ENCODE measurements at places on chromosomes 3 and 15.

DNA sequence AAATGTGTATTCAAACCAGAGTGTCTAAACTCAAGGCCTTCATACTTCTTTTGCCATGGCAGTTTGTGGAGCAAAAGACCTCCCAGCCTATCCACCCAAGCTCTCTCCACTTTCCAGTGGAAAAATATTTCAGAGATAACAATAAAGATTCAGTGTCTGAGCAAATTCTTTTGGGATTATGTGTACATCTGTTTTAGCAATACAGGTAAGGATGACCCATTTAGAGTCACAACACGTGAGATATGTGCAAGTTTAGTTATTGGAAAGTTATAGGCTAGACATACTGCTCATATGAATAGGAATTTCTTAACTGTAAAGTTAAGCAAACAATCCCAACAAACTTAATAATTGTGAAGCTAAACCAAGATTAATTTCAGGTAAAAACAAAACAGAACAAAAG lies 174.5 kb upstream of the LRIG1 start:
- no peak for DNase-seq

GRCh38 chr3:57911593-57911992 lies 96.6 kb upstream of the FLNB start:
- DNase-seq, result no peak

DNA sequence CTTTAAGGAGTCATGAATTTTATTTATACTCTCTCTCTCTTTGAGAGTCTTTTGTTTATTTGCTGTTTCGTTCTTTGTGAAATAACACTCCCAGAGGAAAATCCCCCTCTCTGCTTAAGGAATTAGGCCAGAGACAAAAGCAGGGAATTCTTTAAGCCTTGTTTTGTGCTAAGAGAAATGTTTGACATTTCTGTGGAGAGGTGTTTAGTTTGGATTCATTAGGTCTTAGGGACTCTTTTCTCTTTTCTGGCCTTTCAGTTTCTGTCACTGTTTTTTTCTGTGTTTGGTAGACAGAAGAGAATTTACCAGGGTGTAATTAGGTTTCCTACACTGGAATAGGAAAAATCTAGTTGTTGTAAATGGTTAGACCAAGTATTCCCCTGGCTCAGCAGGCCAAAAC lies 241.8 kb upstream of the NR2F2 start:
- DNase-seq, result no peak

DNA sequence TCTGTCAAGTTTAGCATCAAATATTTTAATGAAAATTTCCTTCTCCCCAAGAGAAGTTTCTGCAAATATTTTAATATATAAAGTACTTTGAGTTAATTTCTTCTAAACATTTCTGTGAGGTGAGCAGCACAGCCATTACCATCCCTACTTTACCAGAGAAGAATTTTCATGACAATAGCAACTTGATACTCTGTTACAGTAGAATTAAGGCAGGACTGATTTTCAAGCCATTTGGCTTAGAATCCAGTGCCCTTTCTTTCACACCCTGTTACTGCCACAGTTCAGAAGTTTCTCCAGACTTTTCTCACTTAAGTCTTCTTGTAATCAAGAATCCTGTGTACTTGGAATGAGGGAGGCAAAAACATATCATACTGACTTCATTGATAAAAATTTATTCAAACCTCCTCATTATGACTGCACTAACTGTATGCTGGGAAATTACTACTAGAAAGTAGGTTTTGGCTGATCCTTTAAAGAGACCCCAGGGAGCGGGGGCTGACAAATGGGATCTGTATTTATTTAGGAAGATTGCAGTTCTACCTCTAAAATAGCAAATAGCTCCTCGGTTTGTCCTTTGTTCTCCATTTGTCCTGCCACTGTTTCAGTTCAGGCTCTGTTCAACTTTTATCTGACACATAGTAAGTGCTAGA lies 557.0 kb upstream of the SGO1 start:
- DNase-seq, result no peak

GRCh38 chr15:41945221-41945620 lies 27.1 kb downstream of the EHD4 start:
- DNase-seq, result no peak

DNA sequence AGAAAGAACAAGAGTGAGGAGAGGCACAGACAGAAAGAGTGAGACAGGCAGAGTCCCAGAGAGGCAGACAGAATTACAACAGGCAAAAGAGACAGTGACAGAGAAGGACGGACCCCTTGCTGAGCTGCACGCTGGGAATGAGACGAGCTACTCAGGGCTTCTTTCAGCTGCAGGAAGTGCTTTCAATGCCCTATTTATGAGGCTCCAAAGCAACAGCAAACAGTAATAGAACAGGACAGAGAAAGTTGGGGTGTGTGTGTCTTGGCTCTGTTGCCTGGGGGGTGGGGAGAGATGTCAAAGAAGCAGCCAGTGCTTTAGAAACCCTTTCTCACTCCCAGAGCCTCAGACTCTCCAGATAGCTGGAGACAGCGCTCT lies 502 bp upstream of the TIMP4 start:
- peak; percentile 61 for DNase-seq

- no peak for DNase-seq
Measured at GRCh38 chr3:146313746-146314111, 62.8 kb upstream of the PLSCR4 start.

DNA sequence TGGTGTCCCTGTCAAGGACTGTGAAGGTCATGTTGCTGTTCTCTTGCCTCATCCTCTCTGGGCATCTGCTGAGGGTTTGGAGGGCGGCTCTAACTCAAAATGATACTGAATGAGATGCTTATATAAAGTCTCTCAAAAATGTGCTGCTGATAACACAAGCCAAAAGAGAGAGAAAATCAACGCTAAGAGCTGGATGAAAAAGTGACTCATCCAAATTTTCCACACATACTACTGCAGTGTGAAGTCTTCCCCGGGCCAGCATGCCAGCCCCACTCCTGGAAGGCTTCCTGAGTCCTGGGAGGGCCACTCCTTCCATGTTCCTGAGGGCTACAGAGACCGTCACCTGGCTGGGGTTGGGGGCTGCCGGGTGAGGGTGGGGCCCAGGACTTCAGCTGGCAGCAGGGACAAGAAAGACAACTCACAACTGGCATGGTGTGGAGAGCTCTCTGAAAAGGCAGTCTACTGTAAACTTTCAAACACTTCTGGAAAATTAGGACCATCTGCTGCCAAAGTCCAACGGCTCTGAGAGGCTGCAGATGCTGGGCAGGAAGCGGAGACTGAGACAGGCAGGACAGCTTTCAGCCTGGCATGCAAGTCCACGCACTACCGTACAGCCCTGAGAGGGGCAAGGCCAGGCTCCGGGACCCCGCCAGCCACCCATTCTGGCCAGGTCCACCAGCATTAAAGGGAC lies 200.3 kb downstream of the ADAMTS17 start:
- no peak for DNase-seq

DNA sequence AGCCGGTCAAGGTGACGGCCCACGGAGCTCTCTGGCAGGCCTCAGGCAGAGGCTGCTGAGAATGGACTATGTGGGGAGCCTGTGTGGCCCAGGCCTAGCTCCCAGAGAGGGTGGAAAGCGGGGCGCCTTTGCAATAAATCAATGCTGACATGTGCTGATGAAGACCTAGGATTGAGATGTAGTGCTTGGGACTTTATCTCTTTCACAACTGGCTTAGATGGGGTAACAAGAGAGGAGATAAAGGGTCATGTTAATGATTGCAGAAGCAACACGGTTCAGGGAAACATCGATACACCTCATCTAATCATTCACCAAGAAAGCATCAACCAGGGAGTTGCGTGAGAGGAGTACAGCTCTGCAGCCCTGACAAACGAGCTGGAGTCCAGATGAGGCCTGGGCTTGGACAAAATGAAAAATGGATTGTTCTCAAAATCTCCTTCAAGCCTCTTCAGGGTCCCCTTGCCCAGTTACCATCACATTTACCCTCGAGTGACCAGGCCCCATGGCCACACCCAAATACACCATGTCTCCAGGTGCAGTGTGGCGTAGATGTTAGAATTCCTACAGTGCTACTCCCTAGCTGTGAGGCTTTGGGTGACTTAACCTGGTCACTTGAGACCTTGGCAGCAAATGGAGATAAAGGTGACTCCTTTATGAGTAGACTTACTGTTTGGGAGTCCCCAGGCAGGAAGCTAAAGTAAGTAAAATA lies 146.4 kb upstream of the LIPC start:
- DNase-seq, result no peak

GRCh38 chr3:33218446-33219174 lies at the start of gene SUSD5:
Gene SUSD5, minus strand, starts transcription at chr3:33218810. Its CDS starts 13 bp downstream, at chr3:33218797.
- DNase-seq, result peak; percentile 74

DNA sequence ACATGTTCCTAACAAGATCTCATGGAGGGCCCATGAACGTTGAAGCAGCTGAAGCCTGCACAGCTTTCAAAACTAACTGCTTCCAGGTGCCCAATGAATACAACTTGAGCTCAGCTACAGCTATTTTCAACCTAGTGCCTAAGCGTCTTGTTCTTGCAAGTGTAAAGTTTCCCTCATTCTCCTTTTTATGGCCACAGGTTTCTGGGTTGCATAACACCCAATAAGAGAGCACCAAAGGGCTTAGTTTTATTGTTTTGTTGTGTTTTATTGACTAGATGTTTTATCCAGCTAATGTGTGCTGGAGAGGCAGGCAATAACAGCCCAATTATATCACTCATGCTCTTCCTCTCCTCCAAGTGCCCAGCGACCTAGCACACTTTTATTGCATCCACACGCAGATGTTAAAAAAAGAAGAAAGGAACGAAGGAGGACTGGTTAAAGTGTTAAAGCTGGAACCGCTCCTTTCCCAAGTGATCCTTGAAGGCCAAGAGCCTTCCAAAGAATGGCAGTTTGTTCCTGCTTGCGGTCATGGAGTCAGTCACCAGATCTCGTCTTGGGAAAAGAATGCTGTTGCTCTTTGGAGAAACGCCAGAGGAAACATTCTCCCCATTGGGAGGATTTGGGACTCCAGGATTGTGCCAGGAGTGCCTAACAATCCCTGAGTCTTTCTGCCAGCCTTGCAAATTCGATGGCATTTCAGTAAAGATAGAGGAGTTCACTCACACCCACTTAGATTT lies 156.9 kb downstream of the MEX3B start:
- no peak for DNase-seq

DNA sequence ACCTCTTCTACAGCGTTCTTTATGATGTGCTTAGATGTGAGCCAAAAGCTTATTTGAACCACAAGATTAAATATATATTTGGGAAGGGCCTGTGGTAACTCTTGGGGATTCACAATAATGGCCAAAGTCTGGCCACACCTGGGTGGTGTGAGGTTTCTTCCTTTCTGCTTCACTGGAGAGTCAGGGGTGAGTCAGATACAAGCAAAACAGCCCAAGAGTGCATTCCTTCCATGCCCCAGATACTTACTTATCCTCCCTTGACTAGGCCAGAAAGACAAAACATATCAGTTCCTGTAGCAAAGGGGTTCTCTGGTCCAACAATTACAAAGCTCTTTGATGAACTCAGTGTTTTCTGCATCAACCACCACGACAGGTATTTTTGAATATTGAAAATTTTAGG lies 941 bp downstream of the ZBED2 start:
- DNase-seq, result peak; percentile 74

GRCh38 chr15:50227076-50227475 lies 38.5 kb downstream of the HDC start:
- no peak for DNase-seq
